A172 (cell line): ENCODE measurements at places on chromosomes 1 and 21. TPM values are rescaled to one million over a fixed set of nuclear protein-coding genes. Genes with fewer than 3 reads are reported as not detected.
A peak's percentile ranks its signal among the peaks of the same experiment; 100 is the strongest.

DNA sequence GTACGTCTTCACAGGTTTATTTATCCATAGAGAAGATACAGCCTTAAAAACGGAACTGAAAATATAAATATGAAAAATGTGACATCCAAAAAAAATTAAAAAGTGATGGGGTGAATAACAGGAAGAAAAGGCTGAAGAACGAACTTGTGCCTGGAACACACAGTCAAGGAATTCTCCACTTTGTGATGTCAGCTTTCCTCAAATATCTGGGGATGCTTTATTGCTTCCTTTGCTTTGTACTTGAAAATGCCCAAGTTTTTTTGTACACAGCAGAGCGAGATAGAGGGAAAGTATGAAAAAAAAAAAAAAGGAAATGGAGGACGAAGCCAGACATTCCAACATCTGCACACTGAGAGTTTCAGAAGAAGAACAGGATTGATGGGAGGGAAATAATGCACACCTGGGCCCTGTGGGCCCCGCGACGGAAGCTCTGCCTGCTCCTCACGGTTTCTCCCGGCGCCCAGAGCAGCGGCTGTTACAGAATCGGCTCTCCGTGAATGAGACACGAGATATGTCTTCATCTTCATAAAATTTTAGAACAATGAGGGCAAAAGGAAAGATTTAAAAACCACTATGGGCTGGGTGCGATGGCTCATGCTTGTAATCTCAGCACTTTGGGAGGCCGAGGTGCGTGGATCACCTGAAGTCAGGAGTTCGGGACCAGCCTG lies 10.0 kb upstream of the LRRC3 start:
- no peak for DNase-seq

The MAP3K21 gene
- 5.9 and 8.7 TPM in 2 replicates for total RNA-seq

DNA sequence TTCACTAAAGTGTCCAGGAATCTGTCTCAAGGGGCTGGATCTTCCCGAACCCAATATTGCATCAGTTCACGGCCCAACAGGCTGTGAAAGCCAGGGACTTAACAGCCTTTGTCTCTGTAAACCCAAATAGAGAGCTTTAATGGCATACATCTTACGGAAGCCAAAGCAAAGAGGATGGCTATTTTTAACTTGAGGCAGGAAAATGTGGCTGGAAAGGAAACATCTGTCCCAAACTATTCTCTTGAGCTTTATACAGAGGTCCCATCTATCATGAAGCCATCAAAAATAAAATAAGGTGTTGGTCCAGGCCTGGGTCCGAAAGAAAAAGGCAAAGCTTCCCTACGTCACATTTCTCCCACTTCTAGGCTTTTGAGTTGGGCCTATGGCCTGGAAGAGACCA lies 7.7 kb upstream of the CD34 start:
- no peak for DNase-seq

- DNase-seq = peak; percentile 10
Observed at GRCh38 chr21:27104846-27105431, 138.1 kb upstream of the ADAMTS5 start.

The PTGER3 gene
- total RNA-seq = not detected in 2 replicates

DNA sequence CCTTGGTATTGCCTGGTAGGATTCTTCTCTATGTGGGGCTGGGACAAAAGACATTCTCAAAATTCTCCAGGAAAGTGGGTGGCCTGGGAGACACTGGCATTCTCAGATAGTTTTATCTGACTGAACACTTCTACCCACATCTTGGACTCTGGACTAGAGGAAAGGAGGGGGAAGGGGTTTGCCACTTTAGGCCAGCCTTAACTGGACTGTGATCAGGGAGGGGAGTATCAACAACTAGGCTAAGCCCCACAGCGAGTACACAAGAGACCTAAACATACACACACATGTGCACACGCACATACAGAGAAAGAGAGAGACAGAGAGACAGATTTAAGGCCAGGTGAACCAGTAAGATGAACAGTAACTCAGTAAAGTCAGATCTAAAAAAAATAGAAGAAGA lies 1.2 kb upstream of the SEMA6C start:
- DNase-seq = no peak

- DNase-seq = no peak
Observed at GRCh38 chr1:33378524-33378923, 52.4 kb downstream of the PHC2 start.

GRCh38 chr1:24775348-24775747 lies 30.1 kb downstream of the CLIC4 start:
- no peak for DNase-seq

The HLX gene
- 3.7 and 5.3 TPM in 2 replicates for total RNA-seq

The HHAT gene
- 10.7 and 24.7 TPM in 2 replicates for total RNA-seq

The SON gene
- total RNA-seq = 82.9 and 106 TPM in 2 replicates

The SPRR1A gene
- not detected in 2 replicates for total RNA-seq

- DNase-seq = peak; percentile 23
Observed at GRCh38 chr21:46457801-46458314, 833 bp upstream of the DIP2A start.

The MNDA gene
- total RNA-seq = not detected in 2 replicates

DNA sequence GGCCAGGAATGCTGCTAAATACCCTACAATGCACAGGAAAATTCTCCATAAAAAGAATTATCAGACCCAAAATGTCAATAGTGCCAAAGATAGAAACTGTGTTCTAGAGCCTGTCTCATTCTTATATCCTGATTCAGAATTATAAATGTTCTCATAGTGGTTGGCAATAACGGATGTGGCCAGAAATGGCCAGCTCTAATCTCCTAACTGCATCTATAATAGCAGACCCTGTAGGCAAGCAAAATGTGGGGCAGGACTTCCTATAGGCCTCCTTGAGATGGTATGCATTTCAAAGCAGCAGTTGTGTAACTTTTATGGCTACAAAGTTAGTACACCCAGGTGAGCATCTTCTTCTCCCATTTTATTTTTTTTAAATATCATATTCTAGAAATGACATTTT lies 95.9 kb upstream of the SGIP1 start:
- DNase-seq = no peak

DNA sequence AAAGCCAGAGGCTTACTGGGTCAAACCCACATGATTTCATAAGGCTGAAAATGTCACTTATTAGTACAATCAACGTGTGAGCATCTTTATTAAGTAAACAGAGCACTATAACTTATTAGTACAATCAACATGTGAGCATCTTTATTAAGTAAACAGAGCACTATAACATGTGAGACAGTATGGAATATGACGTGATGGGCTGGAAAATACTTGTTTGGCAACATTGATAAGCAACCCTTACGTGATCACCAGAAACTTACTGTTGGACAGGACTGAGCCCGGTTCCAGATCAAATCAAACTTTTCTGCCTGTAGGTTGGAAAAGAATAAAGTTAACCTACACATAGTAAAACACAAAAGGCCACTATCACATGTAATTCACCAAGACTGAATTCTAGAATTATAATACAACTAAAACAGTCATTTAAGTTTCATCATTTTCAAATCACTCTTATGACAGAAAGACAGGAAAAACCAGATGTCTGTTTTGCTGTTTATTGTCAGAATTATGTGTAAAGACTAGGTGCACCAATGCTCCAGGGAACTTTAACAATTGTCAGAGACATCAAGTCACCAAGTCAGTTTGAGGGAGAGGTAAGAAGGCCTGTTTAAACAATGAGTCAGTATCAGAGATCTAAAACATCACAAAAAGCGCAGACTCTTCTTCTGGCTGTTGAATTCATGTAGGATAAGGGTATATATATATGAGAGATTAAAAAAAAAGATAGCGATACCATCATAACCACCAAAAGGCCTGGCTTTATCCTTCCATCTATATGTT lies 15.7 kb downstream of the ATPAF1 start:
- DNase-seq = no peak

DNA sequence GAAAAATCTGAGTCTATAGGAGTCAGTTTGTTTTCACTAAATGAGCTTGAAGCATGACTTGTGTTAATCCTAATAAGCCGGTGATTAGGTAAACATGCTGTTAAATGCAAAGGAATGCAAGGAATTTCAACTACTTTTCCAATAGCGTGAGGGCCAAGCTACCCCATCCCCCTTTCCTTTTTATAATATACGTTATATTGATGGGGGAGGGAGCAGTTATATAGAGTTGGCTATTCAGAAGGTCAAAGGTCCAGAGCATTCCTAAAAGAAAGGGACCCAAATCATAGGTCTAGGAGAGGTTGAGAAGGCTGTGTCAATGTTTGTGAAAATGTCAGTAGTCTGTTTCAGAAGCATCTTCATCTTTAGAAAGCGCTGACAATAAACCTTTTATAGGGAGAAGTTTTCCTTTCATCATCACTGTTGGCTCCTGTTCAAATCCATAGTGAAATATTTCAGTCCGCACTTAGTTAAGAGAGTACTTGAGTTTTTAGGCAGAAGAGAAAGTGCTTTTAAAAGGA lies 3.8 kb downstream of the CCN1 start:
- peak; percentile 77 for DNase-seq

DNA sequence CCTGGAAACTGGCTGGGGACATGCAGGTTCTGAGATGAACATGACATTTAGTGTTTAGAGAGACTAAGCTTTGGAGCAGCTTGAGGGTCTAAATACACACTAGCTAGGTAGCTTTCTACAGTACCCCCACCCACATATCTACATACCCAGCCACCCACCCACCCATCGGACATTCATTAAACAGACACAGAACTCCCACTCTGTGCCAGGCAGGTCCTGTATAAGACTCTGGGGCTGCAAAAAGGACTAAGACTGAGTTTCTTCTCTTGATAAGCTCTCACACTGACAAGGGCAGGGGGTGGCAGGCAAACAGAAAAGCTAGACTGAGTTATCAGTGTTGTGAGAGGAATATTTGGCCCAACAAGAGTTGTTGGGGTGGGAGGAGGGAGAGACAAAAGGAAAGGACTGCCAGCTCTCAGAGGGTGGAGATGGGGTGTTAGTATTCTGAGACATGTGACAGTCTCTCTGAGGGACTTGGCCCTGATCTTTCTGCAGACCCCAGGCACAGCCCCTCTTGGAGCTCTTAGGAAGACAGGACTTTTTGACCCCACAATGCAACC lies 6.8 kb downstream of the MAP7D1 start:
- no peak for DNase-seq

GRCh38 chr1:110151175-110151669 lies 928 bp downstream of the SLC6A17 start:
- no peak for DNase-seq
